Left ventricle myocardium inferior (tissue), 1 donor: ENCODE measurements at places on chromosomes 3 and 15.

- DNase-seq, result no peak
Observed at GRCh38 chr3:182023843-182024242, 312.1 kb downstream of the SOX2 start.

DNA sequence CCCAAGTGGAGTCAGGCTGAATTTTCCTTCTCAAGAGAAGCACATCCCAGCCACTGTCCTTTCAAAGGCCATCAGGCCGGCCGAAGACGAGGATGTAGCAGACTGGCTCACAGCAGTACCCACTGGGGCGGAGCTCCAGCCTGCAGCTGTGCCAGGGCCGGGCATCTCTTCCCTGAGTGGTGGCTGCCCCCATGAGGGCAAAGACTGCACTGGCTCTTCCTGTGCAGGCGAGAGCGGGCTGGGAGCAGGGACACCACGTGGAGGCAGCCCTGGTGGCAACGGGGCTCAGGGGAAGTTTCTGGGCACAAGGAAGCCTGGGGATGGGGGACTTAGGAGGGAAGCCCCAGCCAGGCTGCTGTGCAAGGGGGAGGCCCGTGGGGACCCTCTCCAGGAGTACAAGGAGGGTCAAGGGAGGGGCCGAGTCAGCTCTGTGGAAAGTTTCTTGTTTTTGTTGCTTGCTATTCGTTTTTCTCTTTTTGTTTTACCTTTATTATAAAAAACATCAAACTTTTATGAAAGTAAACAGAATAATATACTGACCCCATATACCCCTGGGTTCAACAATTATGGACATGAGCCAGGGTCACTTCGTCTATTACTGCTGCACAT, 66.1 kb downstream of the RPN1 start:
- peak; percentile 67 for DNase-seq

- peak; percentile 31 for DNase-seq
Observed at GRCh38 chr3:52431459-52432223, 13.3 kb downstream of the SEMA3G start.

GRCh38 chr3:175077216-175077615, 218.1 kb downstream of the NAALADL2 start:
- no peak for DNase-seq

GRCh38 chr3:115375362-115375761, 228.3 kb upstream of the ZBTB20 start:
- DNase-seq, result no peak

- DNase-seq, result no peak
Observed at GRCh38 chr15:75070674-75071073, 47.3 kb downstream of the PPCDC start.

DNA sequence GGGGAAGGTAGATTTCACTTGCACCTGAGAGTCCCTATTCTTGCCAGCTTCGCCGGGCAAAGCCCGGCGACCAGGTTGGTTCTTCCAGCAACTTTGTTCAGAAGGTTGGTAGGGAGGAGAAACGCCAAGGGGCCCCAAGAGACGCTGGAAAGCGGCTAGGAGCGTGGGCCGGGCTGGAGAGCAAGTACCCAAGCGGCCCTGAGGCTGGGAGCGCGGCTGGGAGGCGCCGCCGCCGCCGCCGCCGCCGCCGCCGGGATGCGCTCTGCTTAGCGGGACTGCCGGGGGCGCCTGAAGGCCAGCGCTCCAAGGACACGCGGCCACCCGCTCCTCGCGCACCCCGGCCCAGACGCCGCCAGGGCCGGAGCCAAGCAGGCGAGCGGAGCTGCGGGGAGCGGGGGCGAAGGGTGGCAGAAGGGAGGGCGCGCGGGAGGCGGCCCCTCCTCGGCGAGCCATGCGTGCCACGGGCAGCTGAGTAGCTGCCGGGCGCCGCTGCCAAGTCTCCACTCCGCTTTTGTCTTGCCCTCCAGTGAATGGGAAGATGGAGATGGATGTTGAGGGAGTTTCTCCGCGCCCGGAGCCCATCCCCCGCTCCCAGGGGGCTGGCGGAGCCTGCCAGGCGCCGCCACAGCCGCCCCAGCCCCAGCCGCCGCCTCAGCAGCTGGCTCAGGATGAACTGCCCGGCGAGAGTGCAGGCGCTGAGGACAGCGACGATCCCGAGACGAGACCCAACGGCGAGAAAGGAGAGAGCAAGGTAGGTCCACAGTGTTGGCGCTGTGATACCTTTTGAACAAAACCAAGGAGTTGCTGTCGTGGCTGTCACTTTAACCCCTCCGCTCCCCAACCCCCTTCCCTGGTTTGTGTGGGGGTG, 227.4 kb upstream of the AZI2 start:
- peak; percentile 15 for DNase-seq

DNA sequence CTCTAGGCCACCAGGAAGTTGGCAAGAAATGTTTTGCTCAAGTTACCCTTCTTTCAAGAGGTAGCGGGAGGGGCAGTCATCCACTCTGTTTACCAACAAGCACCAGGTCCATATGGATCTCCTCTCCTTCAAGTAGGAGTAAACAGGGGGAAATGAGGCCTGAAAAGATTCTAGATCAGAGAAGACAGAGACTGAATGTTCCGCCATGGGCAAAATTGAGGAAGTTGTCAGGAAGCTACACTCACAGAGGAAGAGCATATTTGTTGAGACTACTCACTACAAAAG, 81.6 kb downstream of the KLF15 start:
- DNase-seq, result no peak

- DNase-seq, result no peak
Observed at GRCh38 chr15:97482521-97482920, 478.0 kb upstream of the ARRDC4 start.

DNA sequence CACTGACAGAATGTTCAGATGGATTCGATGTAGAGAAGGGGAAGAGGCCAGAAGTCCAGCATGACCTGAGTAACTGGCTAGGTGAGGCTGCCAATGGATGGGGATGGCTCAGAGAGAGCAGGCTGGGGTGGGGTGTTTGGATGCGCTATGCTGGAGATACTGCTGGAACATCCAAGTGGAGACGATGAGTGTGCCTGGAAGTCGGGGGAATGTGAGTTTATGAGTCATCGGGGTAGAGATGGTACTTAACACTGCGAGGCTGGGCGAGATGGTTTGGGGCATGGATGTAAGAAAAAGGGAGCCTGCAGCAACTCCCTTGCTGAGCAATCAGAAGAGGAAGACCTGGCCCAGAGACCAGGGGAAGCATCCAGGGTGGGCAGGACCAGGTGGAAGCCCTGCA, 180.7 kb downstream of the SLCO3A1 start:
- no peak for DNase-seq

DNA sequence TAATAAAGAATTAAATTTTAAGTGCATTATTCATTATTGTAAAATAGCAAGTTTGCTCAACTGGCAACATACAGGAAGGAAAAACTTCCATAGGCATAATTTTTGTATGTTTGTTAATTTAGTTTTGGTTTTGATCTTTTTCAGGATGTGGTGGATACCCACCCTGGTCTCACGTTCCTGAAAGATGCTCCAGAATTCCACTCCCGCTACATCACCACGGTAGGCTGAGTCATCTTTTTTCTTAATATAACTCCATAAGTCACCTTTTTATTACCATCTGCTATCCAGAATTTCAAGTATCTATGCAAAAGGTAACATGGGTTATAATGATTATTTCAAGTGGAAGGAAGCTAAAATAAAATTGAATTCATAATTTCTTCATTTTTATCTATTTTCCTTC, 104.8 kb downstream of the PPP2R3A start:
- no peak for DNase-seq

DNA sequence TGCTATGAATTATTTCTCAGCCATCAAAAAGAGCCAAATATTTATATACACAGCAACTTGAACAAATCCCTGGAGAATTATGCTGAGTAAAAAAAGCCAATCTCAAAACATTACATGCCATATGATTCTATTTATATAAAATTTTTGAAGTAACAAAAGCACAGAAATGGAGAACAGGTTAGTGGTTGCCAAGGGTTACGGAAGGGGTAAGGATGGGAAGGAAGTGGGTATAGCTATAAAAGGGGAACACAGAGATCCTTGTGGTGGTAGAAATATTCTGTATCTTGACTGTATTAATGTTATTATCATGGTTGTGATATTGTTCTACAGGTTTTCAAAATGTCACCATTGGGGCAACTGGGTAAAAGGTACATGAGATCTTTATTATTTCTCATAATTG, 62.3 kb upstream of the ASB14 start:
- DNase-seq, result no peak

- DNase-seq, result no peak
Observed at GRCh38 chr3:15071699-15072098, 6.6 kb upstream of the MRPS25 start.
